ENCODE measurements at places on chromosomes 16 and 17. TPM values are rescaled to one million over a fixed set of nuclear protein-coding genes. Genes with fewer than 3 reads are reported as not detected.

Gene CHRNE
- not detected for total RNA-seq

DNA sequence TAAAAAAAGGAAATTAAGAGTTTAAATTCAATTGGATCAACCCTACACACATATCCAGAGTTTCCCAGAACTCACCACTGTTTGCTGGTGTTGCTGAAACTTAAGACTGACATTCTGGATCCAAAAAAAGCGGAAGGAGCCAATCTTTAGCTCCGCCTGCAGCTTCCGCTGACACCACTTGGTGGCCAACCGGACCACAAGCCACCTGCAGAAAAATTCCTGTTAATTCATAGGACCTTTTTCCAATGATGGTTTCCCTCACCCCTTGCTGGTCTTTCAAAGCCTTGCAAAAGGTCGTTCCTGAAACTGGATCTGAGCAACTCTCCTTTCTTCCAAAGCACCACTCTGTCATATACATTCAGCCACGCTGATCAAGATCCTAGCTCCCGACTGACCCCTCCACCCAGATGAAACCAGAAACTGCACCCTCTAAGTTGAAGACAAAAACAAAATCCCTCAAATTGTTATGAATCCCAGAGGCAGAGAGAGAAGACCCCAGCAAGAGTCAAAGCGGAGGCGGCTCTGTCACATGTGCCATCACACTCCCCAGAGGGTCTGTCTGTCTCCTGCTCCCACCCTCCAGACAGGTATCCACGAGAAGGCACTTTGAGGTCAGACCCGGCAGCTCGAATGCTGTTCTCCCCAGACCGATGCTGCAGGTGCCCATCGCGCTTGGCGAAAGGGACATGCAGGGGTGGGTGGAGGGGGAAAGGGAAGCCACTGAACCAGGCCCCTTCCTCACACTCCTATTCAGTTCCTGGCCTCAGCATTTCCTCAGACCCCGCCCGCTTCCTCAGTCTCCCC, 773 bp downstream of the BLTP2 start:
- DNase-seq: no peak

- no peak for DNase-seq
Measured at GRCh38 chr16:11585460-11586377, 1.0 kb downstream of the LITAF start.

GRCh38 chr16:85004587-85005205, 6.6 kb downstream of the ZDHHC7 start:
- peak; percentile 76 for DNase-seq
